ENCODE measurements at places on chromosomes 12 and 14.

DNA sequence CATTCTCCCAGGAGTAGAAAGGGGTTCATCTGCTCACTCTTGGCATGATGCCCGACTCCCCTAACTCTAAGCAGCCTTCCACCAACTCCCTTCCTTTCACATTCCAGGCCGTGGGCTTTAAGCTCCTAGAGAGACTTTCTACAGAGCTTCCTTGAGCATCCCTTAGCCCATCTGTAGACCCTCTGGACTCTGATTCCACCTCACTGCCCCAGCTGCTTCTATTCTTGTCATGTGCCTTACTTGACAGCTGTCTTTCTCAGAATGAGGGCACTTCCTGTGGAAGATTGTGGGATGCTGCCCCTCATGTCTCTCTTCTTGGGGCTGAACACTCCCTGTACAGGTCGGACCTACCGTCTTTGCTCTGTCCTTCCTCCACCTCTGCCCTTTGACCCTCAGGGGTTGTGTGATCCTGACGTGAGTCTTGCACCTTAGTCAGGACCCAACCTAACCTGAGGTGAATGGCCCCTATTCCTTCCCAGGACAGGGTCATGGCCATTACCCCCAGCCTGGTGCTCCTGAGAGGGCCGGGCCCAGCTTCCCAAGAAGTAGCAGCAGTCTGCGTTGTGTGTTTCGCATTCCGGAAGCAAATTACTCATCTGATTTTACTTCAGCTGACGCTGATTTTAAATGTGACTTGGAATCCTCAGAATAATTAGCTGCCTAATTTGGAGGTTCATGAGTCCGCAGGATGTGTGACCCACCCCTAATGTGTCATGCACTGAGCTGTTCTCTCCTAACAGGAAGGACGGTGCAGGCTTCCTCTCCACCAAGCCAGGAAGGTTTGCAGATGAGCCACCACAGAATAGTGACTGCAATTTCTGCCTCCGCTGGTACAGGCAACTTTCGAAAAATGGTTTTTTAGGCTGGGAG lies 2.7 kb upstream of the GALNT6 start:
- no peak for DNase-seq
- H3K4me3 ChIP-seq, result no peak overlapping the region
- no peak overlapping the region for H3K27ac ChIP-seq
- H3K27me3 ChIP-seq, result no peaks in the 10 kb centered on the region

DNA sequence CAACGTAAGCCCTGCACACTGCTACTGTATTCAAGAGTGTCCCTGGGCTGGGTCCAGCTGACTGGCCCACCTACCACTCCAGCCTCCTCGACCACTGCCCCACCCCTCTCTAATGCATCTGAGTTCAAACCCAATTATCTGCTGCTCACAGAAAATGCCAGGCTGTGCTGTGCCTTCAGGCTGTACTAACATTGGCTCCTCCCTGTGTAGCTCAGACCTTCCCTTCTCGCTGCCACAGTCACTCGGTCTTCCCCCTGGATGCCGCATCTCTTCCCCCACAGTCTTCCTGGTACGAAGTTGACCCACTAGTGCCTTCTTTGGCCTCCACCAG lies 12.1 kb downstream of the FICD start:
- H3K4me3 ChIP-seq, result no peak overlapping the region
- H3K27ac ChIP-seq, result no peak overlapping the region
- no peaks in the 10 kb centered on the region for H3K4me1 ChIP-seq

GRCh38 chr14:84074626-84075025 lies 1455.3 kb upstream of the FLRT2 start:
- no peaks in the 10 kb centered on the region for H3K27me3 ChIP-seq
- H3K27ac ChIP-seq, result no peak overlapping the region
- no peak overlapping the region for H3K4me3 ChIP-seq
- no peaks in the 10 kb centered on the region for H3K36me3 ChIP-seq
- no peak for DNase-seq

- no peaks in the 10 kb centered on the region for H3K36me3 ChIP-seq
- no peak overlapping the region for H3K4me3 ChIP-seq
- no peaks in the 10 kb centered on the region for H3K4me1 ChIP-seq
- no peak overlapping the region for H3K27ac ChIP-seq
- no peaks in the 10 kb centered on the region for H3K27me3 ChIP-seq
Measured at GRCh38 chr12:32080435-32080834, 26.2 kb upstream of the BICD1 start.

- H3K4me1 ChIP-seq, result no peaks in the 10 kb centered on the region
- H3K27me3 ChIP-seq, result no peaks in the 10 kb centered on the region
- no peak overlapping the region for H3K27ac ChIP-seq
- DNase-seq, result no peak
- H3K4me3 ChIP-seq, result no peak overlapping the region
Measured at GRCh38 chr12:53174881-53175491, 5.5 kb upstream of the ZNF740 start.

GRCh38 chr14:64968167-64968566 lies 4.0 kb downstream of the RAB15 start:
- H3K27ac ChIP-seq, result no peak overlapping the region
- H3K36me3 ChIP-seq, result no peaks in the 10 kb centered on the region
- no peak for DNase-seq
- no peak overlapping the region for H3K4me3 ChIP-seq
- H3K4me1 ChIP-seq, result peaks cover 20% of the 10 kb centered on the region

DNA sequence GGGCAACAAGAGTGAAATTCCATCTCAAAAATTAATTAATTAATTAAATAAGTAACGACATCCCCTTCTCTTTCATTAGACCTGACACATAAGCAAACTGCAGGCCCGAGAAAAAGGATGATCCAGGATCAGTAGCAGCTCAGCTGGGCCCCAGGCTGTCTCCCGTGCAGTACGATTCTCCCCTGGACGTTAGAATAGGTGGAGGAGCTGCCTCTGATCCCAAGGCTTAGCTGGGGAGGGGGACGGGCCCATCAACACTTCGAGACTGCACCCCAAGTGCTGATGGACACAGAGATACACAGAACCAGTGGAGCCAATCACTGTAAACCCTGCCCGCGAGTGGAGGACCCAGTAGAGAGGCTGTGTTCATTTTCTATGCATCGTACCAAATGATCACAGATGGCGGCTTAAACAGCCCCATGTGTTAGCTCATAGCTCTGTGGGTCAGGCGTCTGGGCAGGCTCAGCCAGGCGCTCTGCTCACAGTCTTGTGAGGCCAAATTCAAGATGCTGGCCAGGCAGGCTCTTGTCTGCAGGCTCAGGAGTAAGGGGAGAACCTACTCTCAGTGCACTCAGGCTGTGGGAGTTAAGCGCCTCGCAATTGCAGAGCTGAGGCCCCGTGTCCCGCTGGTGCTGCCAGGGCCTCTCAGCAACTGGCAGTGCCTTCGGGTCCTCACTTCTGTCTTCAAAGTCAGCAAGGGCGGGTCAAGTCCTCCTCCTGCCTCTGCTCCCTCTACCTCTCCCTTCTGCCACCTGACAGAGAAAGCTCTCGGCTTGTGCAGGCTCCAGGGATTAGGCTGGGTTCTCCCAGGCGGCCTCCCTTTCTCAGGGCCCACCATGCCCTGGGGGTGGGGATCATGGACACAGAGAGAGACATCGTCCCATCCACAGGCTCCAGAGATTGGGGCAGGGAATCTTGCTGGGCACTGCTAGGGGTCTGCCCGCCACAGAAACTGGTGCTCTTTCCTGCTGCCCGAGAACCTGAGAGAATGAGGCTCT lies 26.4 kb downstream of the RIMBP2 start:
- no peaks in the 10 kb centered on the region for H3K36me3 ChIP-seq
- no peak overlapping the region for H3K4me3 ChIP-seq
- H3K27ac ChIP-seq, result no peak overlapping the region
- no peak for DNase-seq

GRCh38 chr14:84610086-84610485 lies 919.9 kb upstream of the FLRT2 start:
- no peaks in the 10 kb centered on the region for H3K4me1 ChIP-seq
- no peaks in the 10 kb centered on the region for H3K27me3 ChIP-seq
- H3K4me3 ChIP-seq, result no peak overlapping the region

- H3K36me3 ChIP-seq, result no peaks in the 10 kb centered on the region
- H3K27me3 ChIP-seq, result no peaks in the 10 kb centered on the region
- no peaks in the 10 kb centered on the region for H3K4me1 ChIP-seq
- DNase-seq, result no peak
- no peak overlapping the region for H3K4me3 ChIP-seq
Measured at GRCh38 chr12:64522807-64523206, 70.9 kb downstream of the TBK1 start.

GRCh38 chr14:35257809-35258208 lies 34.4 kb upstream of the PSMA6 start:
- DNase-seq, result no peak
- no peaks in the 10 kb centered on the region for H3K27me3 ChIP-seq
- no peak overlapping the region for H3K27ac ChIP-seq
- H3K36me3 ChIP-seq, result peaks cover 5% of the 10 kb centered on the region
- no peaks in the 10 kb centered on the region for H3K4me1 ChIP-seq
- H3K4me3 ChIP-seq, result no peak overlapping the region

- peaks cover 31% of the 10 kb centered on the region for H3K4me1 ChIP-seq
- DNase-seq, result no peak
- no peak overlapping the region for H3K27ac ChIP-seq
- no peaks in the 10 kb centered on the region for H3K36me3 ChIP-seq
- peaks cover 7% of the 10 kb centered on the region for H3K27me3 ChIP-seq
Measured at GRCh38 chr12:57735198-57735855, 3.2 kb downstream of the AGAP2 start.

DNA sequence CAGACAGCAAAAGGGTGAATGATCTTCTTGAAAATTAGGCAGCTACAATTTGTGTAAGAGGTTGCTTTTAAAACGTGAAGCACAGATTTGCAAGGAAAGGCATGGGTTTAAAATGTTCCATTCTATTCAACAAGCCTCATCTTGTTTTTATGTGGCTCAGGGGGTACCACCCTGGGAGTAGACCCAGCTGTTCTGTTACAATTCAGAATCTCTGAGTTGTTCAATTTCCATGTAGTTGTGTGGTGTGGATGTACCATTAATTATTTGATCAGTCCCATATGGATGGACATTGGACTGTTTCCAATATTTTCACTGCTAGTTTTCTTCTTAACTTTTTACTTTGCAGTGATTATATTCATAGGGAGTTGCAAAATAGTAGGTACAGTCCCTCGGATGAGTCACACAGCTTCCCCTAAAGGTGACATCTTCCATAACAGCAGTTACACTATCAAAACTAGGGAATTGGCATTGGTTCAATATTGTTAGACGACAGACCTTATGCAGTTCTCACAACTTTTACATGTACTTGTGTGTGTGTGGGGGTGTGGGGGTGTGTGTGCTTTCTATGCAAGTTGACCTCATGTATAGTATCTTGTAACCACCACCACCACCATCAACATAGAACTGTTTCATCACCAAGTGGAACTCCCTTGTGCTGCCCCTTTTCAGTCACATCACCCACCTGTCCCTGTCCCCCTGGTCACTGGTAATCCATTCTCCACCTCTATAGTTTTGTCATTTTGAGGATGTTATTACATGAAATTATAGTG lies 59.0 kb upstream of the CAPRIN2 start:
- no peaks in the 10 kb centered on the region for H3K4me1 ChIP-seq
- H3K36me3 ChIP-seq, result no peaks in the 10 kb centered on the region
- no peak for DNase-seq
- H3K27ac ChIP-seq, result no peak overlapping the region

GRCh38 chr14:71138448-71139293 lies 231.4 kb downstream of the PCNX1 start:
- H3K27me3 ChIP-seq, result no peaks in the 10 kb centered on the region
- no peak overlapping the region for H3K4me3 ChIP-seq
- no peaks in the 10 kb centered on the region for H3K36me3 ChIP-seq
- DNase-seq, result no peak

DNA sequence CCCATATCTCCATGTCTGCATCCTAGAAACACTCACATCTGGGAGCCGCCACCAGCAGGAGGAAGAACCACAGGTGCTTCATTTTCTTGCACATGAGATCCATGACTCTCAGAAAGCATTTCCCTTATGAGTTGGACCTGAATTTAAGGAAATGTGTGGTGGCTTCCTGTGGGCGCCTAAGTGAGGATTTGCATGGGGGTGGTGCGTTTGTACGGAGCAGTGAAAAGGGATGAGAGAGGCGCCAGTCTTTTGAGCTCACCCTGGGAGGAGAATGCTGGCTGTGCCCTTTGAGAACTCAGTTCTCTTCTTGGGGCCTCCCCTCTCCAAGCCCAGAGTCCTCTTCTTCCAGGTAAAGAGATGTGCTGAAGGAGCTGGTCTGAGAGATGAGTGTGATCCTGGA lies 895.7 kb downstream of the TMEM121 start:
- no peaks in the 10 kb centered on the region for H3K27me3 ChIP-seq
- H3K36me3 ChIP-seq, result no peaks in the 10 kb centered on the region
- H3K4me1 ChIP-seq, result no peaks in the 10 kb centered on the region
- H3K4me3 ChIP-seq, result no peak overlapping the region

DNA sequence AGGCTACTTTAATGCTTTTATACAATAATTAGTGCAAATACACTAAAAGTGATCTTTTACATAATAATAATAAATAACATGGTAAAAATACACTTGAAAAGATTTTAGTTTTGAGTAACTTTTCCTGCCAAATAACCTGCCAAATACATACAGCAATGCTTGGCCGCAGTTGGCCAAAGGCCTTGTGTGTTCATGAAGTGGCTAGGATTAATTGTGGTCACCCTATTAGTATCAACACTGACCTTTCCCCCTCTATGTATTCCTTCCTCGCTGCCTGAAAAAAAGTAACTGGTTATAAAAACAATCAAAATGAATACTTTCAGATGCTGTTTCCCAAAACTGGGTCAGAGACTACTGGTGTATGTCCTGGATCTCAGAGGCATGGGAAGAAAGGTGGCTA lies 34.3 kb downstream of the KICS2 start:
- H3K4me1 ChIP-seq, result no peaks in the 10 kb centered on the region
- H3K4me3 ChIP-seq, result no peak overlapping the region
- no peaks in the 10 kb centered on the region for H3K27me3 ChIP-seq
- no peak overlapping the region for H3K27ac ChIP-seq
- H3K36me3 ChIP-seq, result no peaks in the 10 kb centered on the region

DNA sequence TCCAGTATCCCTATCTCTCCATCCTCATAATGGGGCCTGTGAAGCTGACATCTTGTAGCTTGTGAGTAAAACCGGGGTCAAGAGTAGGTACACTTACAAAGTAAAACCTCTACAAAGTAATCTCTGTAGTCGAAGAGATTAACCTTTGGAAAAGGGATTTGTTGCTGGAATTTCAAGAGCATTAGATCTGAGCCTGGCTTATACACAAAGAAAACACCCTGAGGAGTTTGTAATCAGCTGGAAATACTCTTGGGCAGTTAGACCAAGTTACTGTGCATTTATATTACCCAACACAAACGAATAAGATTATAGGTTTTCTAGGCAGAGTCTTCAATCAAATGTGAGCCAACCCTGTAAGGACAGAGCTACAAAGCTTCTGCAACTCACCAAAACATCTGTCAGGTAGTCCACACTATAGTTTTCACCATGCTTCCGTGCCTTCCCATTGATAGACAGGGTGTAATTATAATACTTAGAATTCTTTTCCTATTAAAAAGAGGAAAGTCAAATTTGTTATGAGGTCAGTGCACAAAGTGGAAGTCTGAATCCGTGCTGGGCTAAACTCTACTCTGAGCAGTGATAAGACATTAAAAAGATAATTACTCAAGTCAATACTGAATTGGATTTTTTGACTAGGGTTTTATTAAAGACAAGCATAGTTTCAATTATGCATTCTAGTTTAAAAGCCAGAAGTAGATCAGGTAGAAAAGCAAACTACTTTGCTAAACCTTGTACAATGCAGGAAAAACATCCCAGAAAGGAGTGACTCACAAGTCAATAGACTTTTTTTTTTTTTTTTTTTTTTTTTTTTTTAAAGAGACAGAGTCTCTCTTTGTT lies 14.6 kb downstream of the GNS start:
- no peaks in the 10 kb centered on the region for H3K27me3 ChIP-seq
- peaks cover 94% of the 10 kb centered on the region for H3K36me3 ChIP-seq
- no peak for DNase-seq
- H3K4me1 ChIP-seq, result no peaks in the 10 kb centered on the region
- H3K27ac ChIP-seq, result no peak overlapping the region
- H3K4me3 ChIP-seq, result no peak overlapping the region
